ENCODE measurements at places on chromosomes 3 and 15.

GRCh38 chr3:126938520-126939337 is 44.2 kb upstream of the PLXNA1 start:
- no peak for DNase-seq

DNA sequence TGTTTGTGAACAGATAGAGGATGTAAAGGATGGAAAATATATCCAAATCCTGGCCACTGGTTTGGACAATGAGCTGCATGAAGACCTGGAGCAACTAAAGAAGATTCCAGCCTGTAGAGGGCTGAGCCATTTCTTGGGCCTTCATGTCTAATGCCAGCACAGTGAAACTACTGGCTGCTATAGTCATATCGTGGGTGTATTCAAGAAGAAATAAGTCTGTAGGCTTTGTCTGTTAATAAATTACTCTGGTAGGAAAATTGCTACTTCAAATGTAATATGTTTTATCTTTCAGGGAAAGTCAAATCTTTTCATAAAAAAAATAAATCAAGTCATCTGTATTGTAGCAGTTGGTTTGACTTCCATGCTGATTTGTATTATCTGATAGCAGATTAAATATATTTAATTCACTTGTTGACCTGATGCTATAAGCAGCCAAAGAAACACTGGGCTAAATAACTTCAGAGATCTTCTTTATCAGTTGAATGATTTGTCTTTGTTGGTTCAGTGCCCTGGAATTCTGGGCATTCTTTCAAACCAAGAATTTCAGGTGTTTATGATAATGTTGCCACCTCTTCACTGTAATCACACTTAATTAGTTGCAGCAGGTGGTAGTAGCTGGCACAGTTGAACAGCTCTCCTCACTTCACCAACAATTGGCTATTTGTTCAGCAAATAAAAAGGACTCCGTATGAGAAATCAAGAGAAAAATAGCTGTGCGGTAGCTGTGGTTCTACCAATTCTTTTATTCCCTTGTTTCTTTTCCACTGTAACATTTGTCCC is 1109.5 kb downstream of the NSUN3 start:
- DNase-seq, result no peak

DNA sequence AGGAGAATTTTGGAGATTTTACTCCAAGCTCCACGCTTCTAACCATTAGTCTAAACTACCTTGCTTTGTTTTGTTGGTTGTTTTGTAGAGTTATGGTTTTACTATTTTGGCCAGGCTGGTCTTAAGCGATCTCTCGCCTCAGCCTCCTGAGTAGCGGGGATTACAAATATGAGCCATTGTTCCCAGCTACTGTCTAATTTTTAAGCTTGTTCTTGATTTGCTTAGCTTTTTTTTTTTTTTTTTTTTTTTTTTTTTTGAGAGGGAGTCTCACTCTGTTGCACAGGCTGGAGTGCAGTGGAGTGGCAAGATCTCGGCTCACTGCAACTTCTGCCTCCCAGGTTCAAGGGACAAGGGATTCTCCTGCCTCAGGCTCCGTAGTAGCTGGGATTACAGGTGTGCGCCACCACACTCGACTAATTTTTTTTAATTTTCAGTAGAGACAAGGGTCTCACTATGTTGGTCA is 28.5 kb downstream of the EFCAB12 start:
- no peak for DNase-seq

GRCh38 chr15:89052474-89052873 is 35.8 kb upstream of the ABHD2 start:
- no peak for DNase-seq

DNA sequence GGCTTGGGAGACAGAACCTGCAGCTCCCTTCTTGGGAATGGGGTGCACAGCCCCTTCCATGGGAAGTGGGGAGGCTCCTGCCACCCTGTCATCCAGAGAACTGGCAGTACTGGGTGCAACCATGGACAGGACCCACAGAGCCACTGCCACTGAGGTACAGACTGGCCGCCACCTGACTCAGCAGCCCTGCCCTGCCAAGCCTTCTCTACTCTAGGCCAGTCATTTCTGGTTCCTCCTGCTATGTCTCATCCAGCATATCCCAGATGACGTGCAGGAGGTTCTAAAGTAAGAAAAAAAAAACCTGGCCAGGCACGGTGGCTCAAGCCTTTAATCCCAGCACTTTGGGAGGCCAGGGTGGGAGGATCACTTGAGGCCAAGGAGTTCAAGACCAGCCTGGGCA is 76.9 kb upstream of the RPL32 start:
- no peak for DNase-seq

DNA sequence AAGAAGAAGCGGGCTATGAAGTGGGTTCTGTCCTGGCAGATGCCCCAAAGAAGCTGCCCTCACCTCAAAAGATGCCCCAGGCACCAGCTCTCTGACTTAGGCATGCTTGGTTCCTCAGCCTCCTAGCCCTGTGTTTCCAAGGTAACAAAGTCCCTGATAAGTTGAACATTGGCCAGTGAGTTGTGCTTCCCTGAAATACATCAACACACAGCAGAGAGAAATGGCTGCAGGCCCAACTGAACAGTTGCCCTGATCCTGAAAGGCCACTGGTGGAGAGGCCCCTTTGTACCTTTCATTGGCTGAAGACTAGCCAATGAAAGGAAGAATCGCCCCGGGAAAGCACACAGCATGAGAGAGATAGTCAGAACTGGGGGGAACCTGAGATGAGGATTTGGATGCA is 169.9 kb upstream of the CTNNB1 start:
- DNase-seq, result no peak

DNA sequence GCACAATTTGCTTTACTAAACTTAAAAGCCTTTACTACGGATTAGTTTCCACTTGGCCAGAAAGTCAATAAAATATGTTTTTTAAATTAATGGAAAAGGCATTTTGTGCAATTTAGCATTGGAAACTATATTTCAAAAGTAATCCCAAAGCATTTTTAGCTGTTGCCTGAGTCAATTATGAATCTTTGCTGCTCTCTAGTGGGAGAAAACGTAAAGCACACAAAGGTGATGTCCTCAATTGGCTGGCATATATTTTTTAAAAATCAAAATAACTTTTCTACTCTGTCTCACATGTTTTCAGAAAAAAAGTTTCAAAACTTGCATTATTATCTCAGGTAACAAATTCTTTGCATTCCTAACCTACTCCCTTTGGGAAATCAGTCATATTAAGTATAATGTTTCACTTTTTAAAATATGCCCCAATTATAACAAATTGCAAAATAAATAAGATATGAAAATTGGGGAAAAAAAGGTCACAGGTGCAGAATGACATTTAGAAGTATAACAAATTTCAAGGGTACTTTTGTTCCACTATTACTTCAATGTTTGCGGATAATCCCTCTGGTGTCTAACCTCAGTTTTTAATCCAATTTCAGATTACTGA is 47.2 kb upstream of the TEX55 start:
- no peak for DNase-seq

DNA sequence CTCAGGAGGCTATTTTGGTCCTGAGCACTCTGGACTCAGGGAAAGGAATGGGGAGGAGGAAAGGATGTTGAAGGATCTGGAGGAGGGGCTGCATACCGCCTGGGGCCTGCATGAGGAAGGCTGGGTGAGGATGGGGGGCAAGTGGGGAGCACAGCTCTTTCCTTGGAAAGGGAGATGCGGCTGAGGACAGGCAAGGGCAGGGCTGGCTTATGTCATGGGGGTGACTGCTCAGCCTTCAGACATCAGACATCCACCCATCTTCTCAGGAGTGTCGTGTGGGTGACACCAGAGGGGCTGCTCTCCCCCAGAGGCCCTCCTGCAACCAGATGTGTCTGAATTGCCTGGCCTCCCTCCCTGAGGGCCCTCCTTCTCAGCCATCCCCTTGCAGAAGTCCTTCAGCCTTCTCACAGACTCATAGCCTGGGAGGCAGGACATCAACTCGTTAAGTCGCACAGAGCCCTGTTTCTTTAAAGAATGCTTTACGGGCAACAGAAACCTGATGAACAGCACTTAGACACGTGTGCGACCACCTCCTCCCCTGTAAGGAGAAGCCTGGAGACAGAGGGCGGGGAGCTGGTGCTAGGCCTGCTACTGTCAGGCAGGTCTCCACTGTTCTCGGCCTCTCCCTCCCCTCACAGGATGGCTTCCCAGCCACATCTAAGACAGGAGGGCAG is 252.3 kb downstream of the OCA2 start:
- no peak for DNase-seq

DNA sequence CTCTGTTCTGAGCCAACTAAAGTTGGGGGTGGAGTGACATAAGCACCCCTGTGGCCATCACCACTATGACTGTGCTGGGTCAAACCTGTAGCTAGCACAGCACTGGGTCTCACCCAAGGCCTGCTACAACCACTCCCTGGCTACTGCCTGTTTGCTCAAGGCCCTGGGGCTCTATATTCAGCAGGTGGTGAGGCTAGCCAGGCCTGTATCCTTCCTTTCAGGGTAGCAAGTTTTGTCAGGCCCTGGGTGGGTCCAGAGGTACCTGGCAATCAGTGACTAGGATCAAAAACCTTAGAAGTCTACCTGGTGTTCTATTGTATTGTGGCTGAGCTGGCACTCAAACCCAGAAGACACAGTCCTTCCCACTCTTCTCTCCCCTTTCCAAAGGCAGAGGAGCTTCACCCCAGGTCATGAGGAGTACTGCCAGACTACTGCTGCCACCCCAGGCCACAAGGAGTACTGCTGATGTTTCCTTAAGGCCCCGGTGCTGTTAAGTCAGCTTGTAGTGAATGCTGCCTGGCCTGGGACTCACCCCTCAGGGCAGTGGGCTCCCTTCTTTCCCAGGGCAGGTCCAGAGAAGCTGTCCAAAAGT is 170.8 kb downstream of the IGSF11 start:
- DNase-seq, result no peak

GRCh38 chr3:116339441-116340028 is 105.8 kb downstream of the LSAMP start:
- no peak for DNase-seq

DNA sequence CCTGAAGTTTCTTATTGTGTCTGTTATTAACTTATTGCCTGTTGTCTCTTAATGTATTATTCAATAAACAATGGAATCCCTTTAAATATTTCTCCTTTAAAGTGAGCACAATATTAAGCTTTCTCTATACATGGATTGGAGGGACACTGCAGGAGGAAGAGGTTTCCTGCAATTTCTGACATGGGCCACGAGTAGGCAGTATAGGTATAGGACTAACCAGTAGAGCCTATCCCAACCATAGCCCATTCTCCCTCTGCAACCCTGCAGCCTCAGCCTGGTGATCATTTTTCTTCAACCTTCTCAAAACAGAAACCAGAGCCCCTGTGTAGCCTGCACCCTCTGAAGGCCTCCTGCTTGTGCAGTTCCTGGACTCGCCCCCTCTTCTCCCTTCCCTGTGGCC is 124.8 kb downstream of the NEK10 start:
- DNase-seq, result no peak

DNA sequence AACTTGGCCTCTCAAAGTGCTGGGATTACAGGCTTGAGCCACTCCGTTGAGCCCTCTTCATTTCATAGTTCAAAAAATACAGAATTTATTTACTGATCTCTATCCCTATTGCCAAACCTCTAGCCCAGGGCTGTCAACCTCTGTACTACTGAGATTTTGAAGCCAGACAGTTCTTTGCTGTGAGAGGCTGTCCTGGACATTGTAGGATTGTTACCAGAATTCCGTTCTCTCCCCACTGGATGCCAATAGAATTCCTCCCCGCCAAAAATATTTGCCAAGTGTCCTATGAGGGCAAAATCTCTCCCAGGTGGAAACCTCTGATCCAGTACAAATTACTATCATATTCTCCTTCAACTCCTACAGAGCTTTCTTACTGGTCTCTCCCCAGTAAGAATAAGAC is 29.6 kb upstream of the ADAMTS9 start:
- no peak for DNase-seq

GRCh38 chr3:41158947-41159346 is 40.4 kb upstream of the CTNNB1 start:
- DNase-seq, result no peak

DNA sequence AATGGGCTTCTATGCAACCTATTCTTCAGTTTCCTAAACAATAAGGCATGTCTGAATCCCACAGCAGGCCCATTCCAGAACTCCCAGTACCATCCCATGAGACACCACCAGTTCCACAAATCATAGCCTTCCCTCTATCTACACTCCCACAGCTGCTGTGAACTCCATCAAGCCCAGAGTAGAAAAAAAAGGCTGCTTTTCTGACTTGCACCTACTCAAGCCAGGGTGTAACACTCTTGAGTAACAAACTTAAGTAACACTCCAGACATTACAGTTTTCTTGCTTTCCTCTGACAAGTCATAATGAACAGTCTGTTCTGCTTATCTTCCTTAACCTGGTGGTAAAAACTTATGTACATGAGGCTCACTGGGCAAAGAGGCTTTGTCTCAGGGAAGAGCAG is 283.1 kb downstream of the NFKBIZ start:
- no peak for DNase-seq

- DNase-seq, result no peak
Measured at GRCh38 chr3:155581579-155581978, 163.3 kb downstream of the PLCH1 start.

DNA sequence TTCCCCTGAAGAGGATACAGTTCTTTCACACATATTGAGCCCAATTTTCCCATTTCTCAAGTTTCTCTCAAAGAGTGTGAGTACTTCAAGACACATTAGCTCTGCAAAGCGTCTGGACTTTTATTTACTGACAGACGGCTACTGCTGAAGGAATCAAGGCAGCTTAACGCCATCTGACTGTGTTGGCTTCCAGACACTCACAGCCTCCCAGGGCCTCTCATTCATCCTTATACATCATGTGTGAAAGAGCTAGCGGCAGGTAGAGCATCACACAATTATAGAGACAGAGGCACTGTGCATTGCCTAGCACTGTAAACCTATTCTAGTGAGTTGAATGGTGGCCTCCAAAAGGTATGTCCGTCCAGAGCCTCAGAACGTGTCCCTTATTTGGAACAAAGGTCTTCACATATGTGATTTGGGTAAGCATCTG is 284.1 kb upstream of the STT3B start:
- DNase-seq, result no peak

DNA sequence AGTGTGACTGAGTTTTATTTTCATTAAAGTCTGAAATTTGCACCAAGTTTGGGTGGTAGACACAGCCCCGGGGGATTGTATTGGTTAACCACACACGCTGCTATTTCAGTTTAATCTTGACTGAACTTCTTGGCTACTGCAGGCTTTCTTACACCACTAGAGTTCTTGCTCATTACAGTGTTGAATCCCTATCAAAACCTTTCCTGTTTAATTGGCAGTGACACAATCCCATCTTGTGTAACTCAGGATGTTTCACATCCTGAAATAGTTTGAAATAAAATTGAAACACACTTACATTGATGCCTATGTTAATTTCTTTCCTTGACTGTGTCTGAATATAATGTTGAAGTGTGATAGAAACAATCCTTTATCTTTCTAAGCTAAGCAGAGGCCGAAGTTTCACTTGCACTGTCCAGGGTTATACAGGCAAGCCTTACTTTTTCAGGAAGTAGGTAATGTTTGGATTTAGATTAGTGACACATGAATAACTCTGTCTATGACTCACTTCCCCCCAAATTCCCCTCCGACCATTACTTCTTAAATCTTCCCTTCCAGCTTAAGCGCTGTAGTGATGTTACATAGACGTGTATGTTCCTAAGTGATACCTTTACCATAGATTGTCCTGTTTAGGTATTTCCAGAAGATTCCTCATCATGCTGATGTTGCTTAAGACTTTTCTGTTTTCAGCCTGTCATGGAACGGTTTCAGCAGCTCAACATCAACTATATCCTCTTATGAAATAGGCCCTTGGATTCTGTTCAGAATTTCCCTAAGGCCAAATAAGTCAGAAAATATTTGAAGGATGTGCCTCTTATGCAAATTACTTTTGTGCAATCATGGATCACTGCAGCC is 16.8 kb downstream of the ATG7 start:
- DNase-seq, result no peak

- no peak for DNase-seq
Measured at GRCh38 chr3:48280881-48281280, 40.0 kb downstream of the ZNF589 start.

- DNase-seq, result no peak
Measured at GRCh38 chr3:46664188-46664970, 29.1 kb downstream of the ALS2CL start.

GRCh38 chr3:107641572-107642307 is 119.0 kb downstream of the BBX start:
- DNase-seq, result no peak

Measured in DMS153 (cell line).